ENCODE measurements at places on chromosomes 3 and 15.
A peak's percentile ranks its signal among the peaks of the same experiment; 100 is the strongest.

DNA sequence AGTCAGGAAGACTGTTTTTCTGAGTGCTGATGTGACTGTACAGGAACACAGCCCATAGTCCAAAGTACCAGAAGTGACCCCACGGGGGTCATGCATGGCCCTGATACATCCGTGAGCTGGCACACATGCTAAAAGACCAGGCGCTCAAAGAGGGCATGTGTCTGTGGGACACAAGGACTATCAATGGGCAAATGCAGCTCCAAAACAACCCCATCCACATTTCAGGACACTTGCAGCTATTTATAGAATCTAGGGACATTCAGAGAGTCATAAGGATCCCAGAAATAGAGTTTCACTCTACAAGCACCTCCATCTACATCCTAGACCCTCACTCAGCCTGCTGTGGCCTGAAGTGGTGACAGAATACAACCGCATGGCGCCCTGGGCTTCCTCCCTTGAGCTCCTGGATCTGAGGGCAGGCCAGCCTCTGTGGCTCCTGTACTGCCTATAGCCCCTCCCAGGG, 17.0 kb downstream of the SLC25A20 start:
- no peak for DNase-seq

DNA sequence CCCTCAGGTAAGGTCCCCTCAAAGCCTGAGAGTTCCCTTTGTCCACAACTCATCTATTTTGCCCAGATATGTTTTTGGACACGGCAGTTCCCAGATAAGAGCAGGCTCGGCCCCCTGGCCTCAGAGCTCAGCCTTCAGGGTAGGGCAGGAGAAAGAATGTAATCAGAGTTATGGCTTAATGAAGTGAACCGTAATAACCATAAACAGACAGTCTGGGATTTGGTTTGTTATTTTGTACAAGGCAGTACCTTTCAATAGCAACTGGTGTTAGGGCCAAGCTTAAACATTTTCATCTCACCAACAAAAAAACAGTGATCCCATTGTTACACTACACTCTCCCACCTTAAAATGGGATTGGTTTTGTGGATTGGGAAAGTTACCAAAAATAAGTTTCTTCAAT, 12.2 kb upstream of the ALDH1A3 start:
- no peak for DNase-seq

- DNase-seq = peak; percentile 92
Observed at GRCh38 chr3:15271785-15272381, 60.5 kb downstream of the SH3BP5 start.

GRCh38 chr3:37949866-37950265, 40.7 kb upstream of the VILL start:
- no peak for DNase-seq

- no peak for DNase-seq
Observed at GRCh38 chr15:35973029-35973428, 427.1 kb upstream of the DPH6 start.

DNA sequence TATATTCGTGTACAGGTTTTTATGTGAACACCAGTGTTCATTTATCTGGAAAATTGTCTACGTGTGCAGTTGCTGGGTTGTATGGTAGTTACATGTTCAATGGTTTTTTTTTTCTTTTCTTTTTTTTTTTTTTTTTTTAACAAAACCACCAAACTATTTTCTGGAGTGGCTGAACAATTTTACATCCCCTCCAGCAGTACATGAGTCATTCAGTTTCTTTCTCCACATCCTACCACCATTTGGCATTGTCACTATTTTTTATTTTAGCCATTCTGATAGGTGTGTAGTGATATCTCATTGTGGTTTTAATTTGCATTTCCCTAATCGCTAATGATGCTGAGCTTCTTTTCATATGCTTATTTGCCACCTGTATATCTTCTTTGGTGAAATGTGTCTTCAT, 256.3 kb upstream of the EOMES start:
- no peak for DNase-seq

GRCh38 chr3:192372616-192373015, 354.7 kb downstream of the FGF12 start:
- DNase-seq = no peak

GRCh38 chr3:177571271-177571943, 374.1 kb upstream of the TBL1XR1 start:
- DNase-seq = no peak

DNA sequence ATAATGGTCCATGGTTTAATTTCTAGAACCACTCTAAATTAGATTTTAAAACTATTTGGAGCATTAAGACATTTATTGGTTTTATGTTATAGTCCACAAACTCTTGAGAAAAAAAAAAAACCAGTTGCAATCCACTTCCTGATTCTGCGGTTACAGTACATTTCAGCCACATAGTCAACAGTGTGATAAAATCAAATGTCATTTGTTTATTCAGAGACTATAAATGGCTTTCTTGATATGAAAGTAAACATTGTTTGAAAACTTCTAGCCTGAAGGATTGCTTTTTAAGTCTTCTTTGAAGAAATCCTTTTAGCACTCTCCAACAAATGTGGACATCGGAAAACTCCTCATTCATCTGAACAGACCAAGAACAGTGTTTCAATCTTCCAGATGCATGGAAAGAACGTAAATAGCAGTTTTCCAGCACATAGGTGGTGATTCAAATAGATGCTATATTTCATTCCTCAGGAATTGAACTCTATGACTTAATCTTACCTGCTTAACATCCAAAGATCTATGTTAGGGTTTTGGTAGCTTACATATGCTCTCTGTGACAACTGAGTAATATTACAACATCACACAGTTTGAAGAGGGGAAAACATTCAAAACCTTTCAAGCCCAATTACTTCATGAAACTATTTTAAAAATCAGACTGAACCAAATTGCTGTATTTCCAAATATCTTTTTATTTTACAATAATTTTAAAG, 87.8 kb upstream of the UBE2E2 start:
- no peak for DNase-seq

DNA sequence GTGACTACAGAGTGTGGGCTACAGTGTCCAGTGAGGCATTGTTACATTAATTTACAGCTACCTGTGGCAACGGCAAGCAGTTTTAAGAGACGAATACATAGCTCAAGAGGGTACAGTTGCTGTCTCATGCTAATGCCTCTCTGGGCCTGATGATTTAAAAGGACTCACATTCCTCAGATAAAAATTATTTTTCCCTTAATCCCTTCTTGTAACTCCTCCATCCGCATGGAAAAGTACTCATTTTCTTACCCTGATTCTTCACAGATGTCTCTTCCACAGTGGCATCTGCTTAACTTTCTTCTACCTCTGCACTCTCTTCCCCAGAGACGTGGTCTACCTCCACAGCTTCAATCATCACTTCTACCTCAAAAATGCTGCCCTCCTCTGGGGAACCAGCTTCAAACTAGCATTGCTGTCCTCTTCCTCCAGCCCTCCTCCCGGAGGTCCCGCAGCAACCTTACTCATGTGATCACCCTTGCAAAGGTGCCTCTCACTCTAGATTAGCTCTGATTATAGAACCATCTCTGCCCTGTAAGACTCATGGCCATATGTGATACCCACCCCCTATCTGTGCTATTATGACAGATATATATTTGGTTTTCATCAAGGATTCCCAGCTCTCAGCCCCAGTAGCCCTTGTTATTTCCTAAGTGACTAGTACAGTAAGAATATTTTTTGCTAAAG, 21.4 kb upstream of the ABHD17C start:
- no peak for DNase-seq

DNA sequence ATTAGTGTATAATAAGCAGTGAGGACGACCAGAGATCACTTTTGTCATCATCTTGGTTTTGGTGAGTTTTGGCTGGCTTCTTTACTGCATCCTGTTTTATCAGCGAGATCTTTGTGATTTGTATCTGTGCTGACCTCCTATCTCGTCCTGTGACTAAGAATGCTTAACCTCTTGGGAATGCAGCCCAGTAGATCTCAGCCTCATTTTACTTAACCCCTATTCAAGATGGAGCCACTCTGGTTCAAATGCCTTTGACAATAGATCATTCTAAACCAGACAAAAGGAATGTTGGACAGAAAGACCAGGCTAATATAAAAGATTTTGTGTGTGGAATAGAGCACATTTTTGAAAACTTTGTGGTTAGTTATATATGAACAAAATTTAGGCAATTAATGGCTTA, 618.5 kb upstream of the BCHE start:
- no peak for DNase-seq

DNA sequence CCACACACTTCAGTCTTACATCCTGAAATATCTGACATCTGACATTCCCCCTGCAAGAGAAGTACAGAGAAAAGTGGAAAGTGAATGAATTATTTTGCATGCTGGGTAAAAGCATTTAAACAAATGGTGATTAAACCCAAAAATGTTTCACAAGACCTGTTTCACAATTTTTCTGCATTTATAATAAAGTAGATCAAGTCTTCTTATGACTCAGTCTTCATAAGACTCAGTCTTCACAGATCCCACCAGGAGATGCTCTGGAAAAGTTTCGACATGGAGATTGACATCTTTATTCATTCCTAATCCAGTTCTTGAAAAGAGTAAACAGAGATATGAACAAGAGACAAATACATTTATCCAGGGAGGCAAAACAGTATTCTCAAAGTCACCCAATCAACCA, 13.2 kb upstream of the EDC3 start:
- DNase-seq = no peak

- DNase-seq = no peak
Observed at GRCh38 chr3:151196434-151196833, 6.6 kb downstream of the GPR171 start.

DNA sequence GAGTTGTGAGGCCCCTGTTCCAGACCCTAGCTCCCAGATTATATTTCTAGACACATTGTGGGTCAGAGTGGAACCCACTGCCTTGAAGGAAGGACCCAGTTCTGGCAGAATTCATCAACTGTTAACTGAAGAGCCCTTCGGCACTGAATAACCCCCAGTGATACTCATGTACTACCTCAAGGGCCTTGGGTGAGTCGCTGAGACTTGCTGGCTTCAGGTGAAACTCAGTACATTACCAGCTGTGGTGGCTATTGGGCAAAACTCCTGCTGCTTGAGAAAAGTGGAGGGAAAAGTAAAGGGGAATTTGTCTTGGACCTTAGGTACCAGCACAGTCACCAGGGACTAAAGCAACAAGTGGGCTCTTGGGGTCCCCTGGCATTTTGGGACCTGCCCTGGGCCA, 394.9 kb upstream of the EPHA3 start:
- DNase-seq = no peak

DNA sequence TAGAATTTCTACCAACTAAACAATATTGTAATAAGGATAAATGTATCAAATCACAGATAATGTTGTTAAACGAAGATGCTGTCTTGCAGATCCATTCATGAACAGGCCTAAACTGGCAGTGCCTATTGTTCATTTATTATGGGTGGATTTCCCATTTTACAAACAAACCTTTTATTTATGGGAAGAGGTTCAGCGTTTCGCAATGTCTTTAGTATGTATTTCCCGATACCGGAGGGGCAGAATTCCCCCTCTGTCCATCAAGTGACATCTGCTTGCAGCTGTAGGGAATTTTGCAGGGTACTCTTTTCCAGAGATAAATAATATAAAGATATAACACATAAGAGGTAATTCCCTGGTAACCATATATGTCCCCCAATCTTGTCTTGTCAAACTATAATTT, 5.7 kb downstream of the CEP19 start:
- DNase-seq = no peak

Measured in activated effector memory CD4-positive, alpha-beta T cell treated with anti-CD3 and anti-CD28 coated beads, Interleukin-2, amount 50 U/mL, for 16 hours (primary cell).